ENCODE measurements at places on chromosomes 6 and 20.

DNA sequence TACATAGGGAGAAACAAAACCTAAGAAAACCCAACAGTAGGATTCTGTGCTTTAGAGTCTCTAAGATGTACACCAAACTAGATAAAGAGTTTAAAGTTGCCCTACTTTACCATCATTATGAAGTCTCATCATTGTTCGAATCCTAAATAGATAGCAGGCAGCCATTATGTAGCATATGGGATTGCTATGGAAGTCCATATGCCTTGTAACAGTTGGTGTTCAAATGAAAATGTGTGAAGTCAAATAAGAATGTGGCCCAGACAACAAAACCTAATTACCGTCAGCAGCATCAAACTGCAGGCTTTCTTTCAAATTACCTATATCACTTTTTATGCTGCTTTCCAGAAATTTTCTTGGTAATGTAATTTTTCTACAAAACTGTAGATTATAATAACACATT, 1380.1 kb downstream of the GRIK2 start:
- no peak for DNase-seq

DNA sequence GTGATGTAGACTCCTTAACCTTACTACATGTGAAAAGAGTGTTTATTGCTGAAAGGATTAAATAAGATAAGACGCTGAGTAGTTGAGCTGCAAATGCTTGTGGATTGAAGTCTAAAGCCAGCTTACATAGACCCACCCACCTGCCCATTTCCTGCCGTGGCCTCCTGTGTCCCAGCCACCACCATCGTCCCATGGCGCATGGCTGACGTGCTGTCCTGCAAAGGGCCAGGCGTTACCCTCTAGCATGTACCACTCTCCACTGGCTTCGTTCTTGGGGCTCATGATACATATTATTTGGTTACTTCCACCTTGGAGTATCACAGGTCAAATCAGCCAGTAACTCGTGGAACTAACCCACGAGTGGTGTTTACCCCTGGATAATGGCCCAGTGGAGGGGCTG, 181.8 kb downstream of the CDH4 start:
- DNase-seq: no peak

- DNase-seq: no peak
These were observed 664.5 kb downstream of the EPM2A start for GRCh38 chr6:145070791-145071190.

DNA sequence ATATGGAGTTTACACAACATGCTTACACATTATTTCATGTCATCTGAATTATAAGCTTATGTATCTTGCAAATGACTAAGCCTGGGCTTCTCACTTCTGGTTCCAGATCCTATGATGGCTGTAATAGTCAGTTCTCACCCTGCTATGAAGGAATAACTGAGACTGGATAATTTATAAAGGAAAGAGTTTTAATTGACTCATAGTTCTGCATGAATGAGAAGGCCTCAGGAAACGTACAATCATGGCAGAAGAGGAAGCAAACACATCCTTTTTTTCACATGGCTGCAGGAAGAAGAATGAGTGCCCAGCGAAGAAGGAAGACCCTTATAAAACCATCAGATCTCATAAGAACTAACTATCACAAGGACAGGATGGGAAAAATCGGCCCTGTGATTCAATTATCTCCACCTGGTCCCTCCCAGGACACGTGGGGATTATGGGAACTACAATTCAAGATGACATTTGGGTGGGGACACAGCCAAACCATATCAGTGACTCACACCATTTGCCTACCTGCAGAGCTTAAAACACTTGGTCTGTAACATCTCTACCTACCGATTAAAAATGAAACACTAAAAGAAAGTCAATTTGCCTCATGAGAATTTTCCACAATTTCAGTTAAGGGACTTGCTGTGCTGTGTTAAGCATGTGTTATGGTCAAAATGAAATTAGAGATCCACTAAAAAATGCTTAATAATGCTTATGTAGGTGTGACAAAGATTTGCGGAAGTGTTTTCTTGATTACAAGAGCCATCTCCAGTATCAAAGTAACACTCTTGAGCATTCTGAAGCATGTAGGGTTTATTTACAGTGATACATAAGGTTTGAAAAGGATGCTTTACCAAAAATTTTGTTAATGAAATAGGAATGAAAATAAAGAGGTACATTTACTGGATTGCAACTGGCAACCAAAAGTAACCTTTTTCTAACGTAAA, 2.2 kb upstream of the RWDD1 start:
- no peak for DNase-seq

GRCh38 chr6:129351807-129352206, 358.2 kb downstream of the ARHGAP18 start:
- DNase-seq: no peak

DNA sequence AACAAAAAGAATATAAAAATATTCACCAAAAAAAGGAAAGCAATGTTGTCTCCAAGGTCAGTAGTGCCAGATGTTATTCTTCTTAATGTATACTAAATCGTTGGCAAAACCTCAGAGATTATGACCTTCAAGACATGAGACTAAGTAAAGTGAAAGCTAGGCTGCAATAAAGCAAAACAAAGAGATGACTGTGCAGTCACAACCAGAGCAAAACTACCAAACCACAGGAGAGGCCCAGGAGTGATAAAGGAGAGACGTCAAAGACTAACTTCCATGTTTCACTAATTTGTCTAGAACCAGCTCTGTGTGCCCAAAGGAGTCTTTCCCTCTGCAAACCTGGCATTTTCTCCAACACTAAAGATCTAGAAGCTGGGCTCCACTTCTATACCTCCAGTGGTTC, 155.9 kb upstream of the POU3F2 start:
- no peak for DNase-seq

DNA sequence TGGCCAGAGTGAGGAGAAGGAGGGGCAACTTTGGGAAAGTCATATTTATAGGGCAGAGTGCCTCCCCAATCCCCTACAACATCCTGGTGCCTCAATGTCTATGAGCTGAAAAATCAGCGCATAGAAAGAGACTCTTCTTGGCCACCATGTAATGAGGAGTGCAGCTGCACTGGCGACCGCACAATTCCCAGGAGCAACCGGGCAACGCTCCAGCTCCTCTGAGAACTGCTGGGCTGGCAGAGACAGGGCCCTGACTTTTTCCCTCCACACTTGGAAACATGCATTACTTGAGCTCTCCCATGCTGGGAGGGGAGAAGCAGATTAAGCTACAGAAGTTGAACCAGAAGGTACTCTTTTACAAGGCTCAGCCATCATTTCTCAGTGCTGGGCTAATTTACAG, 31.4 kb upstream of the MARCKS start:
- no peak for DNase-seq

All from stimulated activated CD4-positive, alpha-beta T cell treated with anti-CD3 and anti-CD28 coated beads, Interleukin-12 subunit alpha, Interleukin-12 subunit beta, amount 100 ng/mL, for 48 hours (primary cell).